Activated naive CD8-positive, alpha-beta T cell treated with anti-CD3 and anti-CD28 coated beads, Interleukin-2, amount 10 ng/mL, durations not matched to agents 7 days and 5 days (primary cell): ENCODE measurements at places on chromosomes 7 and 10. TPM values are rescaled to one million over a fixed set of nuclear protein-coding genes. Genes with fewer than 3 reads are reported as not detected.

DNA sequence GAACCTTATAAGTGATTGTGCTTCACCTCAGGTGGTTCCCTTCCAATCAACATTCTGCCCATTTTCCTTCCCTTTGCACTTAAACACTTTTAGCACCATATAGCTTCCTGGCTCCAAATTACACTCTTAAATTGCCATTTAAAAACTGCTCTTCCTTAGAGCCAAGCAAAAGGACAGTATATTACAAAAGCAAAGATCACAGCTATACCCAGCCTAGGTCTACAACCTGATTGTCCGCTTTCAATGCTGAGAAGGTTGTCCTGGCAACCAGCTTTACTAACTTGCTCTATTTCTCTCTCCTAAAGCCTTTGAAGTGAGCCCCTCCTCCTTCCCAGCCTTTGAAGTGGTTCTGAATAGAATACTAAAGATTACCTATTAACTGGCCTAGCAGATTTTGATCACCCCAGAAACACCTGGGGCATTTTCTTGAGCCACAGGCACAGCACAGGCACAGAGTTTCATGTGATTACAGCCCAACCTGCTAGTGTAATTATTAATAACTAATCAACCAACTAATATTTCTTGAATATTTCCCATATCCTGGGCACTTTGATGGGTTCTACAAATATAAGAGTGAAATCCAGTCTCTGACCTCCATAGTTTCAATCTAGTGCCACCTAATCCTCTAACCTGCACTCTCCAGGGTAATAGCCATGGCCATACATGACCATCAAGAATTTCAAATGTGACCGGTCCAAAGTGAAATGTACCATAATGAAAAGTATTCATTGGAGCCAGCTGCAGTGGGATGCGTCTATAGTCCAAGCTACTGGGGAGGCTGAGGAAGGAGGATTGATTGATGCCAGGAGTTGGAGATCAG lies 63.6 kb upstream of the TRIM24 start:
- no peak overlapping the region for H3K4me3 ChIP-seq
- no peaks in the 10 kb centered on the region for H3K36me3 ChIP-seq
- H3K27ac ChIP-seq, result no peak overlapping the region
- H3K27me3 ChIP-seq, result peaks cover 7% of the 10 kb centered on the region

DNA sequence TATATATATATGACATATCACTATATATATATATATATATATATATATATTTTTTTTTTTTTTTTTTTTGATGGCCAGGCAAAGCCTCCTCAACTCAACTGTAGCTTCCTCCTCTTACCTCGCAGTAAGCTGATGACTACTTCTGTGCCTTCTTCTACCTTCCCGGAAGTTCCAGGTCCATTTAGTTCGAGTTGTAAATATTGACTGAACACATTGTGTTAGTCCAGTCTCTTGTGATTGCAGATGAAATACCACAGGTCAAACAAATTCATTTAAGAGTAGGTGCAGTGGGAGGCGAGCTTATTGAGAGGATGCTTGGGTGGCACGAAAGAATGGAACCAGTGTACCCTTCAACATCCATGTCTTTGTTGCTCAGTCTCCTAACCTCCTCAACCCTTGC lies 144.6 kb downstream of the ST7 start:
- no peak overlapping the region for H3K4me3 ChIP-seq
- DNase-seq, result no peak

DNA sequence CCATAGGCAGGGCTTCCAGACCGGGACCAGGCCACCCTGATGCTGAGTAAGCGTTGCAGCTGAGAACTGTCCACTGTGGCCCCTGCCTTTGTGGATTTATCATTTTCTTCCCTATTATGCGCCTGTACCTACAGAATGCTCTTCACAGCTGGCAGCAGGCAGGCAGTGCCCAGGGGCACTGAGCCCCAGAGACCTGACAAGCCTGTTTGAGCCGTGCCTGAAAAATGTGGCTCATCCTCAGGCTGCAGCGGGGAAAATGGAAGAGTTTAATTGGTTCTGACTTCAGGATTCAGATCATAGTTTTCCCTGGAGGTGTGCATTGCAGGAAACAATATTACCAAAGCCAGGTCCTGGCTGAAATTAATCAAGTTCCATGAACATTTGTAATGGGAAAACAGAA lies 200.2 kb downstream of the ZNF438 start:
- peaks cover under 1% of the 10 kb centered on the region for H3K36me3 ChIP-seq
- no peaks in the 10 kb centered on the region for H3K27me3 ChIP-seq
- no peak for DNase-seq
- no peak overlapping the region for H3K27ac ChIP-seq
- no peak overlapping the region for H3K4me3 ChIP-seq
- H3K4me1 ChIP-seq, result no peaks in the 10 kb centered on the region

GRCh38 chr7:134425777-134426176 lies 33.1 kb downstream of the AKR1B1 start:
- H3K4me3 ChIP-seq, result no peak overlapping the region
- no peak overlapping the region for H3K27ac ChIP-seq
- peaks cover 9% of the 10 kb centered on the region for H3K27me3 ChIP-seq
- DNase-seq, result no peak

DNA sequence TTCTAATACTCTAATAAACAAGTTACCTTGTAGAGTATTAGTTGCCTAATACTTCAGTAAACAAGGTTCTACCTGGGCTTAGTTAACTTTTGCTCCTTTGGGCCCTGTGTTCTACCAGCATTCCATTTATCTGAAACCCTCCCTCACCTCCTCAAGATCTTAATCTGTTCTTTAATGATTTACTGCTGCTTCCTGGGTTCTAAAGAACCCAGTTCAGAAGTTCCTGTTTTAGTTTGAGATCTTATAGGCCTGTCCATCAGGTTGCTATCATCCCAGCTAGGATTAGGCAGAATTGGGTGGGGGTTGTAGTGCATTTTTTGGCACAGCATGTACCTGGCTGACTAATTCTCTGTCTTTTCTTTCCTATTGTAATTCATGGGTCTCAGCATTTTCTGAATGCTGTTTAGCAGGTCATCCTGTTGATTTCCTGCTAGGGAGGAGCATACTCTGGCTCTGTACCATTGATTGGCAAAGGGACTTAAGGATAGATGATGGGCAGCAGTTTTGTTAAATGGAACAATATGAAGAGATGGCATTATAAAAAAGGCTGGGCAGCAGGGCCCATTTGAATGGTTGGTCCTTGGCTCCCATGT lies 53.7 kb upstream of the TMEM248 start:
- no peaks in the 10 kb centered on the region for H3K4me1 ChIP-seq
- peaks cover 7% of the 10 kb centered on the region for H3K36me3 ChIP-seq
- H3K4me3 ChIP-seq, result no peak overlapping the region

GRCh38 chr7:157432541-157432956 lies 95.7 kb downstream of the DNAJB6 start:
- no peaks in the 10 kb centered on the region for H3K27me3 ChIP-seq
- peaks cover 14% of the 10 kb centered on the region for H3K4me1 ChIP-seq
- no peak overlapping the region for H3K27ac ChIP-seq
- no peaks in the 10 kb centered on the region for H3K36me3 ChIP-seq
- peak overlapping the region; percentile 40 for H3K4me3 ChIP-seq
- DNase-seq, result no peak

DNA sequence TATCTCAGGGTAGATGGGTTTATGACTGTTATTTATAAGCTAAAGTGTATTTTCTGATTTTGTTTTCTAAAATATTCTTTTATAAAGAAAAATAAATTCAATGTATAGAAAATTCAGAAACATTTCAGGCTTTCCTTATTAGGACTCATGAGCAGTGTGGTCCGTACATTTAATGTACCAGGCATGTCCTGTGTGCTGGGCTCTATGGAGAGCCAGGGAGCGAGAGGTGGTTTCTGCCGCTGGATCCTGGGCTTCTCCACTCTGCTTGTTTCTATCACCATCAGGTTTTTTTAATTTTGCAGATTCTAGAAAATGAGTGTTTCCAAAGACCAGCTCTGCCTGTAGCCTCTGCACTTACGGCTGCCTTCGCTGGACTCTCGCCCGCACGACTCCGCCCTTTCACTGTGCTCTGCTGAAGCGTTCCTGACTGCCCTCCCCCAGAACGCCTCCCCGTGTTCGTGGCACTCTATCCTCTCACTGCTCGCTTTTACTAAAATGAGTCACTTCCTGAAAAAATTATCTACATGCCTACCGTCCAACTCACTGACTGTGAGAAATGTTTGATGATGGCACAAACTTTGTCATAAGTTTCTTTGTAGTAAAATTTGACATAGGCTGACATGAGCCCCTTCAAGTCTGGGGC lies 188.5 kb downstream of the ZMYND11 start:
- no peak for DNase-seq
- H3K4me1 ChIP-seq, result peaks cover 10% of the 10 kb centered on the region
- H3K4me3 ChIP-seq, result peak overlapping the region; percentile 9
- H3K27ac ChIP-seq, result peak overlapping the region; percentile 13
- H3K27me3 ChIP-seq, result peaks cover 4% of the 10 kb centered on the region
- H3K36me3 ChIP-seq, result peaks cover 2% of the 10 kb centered on the region

DNA sequence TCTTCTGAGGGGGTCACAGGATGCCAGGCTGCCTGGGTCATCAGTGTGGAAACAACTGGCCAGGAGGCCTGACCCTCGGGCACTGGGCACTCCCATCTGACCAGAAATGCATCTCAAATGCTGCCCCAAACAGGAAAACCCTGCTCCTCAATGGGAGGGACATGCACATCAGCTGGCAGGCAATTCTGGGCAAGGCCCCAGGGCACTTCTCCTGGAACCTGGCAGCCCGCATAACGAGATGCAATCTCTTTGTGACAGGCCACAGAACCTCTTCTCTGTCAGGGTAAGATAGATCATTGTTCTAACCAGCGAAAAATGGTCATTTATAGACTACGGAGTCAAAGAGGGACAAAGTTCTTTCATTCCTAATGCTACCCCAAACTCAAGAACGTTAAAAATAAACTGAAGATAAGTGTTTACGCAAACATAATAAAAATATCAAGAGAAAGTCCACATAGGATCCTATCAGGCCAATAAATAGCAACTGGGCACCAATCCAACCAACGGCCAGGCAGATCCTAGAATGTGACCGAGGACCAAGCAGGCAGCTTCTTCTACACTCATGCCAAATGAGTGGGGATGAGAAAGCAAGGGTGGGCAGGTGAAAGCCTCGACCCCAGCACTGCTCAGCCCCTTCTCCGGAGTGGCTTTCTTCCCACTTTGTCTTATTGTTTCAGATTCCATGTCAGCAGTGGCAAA lies 212.3 kb downstream of the TCERG1L start:
- H3K4me1 ChIP-seq, result peaks cover 1% of the 10 kb centered on the region
- H3K27ac ChIP-seq, result no peak overlapping the region
- no peak overlapping the region for H3K4me3 ChIP-seq
- no peaks in the 10 kb centered on the region for H3K27me3 ChIP-seq

DNA sequence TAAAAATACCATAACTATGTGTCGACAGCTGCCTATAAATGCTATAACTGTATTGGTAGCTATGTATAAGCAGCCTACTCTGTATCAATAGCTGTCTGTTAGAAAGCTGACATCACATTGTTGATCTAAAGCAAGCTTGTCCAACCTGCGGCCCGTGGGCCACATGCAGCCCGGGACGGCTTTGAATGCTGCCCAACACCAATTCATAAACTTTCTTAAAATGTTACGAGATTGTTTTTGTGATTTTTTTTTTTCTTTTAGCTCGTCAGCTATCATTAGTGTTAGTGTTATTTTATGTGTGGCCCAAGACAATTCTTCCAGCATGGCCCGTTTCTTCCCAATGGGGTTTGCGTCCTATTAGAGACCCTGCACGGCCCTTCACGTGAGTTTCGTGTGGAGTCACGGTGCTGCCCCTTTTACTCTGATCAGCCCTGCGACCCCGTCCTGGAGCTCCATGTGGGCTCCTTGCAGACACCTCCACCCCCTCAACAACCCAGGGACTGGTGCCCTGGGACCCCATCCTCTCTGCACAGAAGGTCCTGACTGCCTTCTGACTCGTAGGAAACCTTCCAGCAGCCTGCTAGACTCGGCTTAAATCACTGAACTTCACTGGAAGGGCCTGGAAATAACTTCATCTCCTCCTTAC lies 4.5 kb upstream of the PRKAR1B start:
- H3K36me3 ChIP-seq, result peaks cover 2% of the 10 kb centered on the region
- no peak overlapping the region for H3K27ac ChIP-seq
- peaks cover 13% of the 10 kb centered on the region for H3K4me1 ChIP-seq
- no peak overlapping the region for H3K4me3 ChIP-seq
- DNase-seq, result peak; percentile 4

- peaks cover 62% of the 10 kb centered on the region for H3K27me3 ChIP-seq
- no peaks in the 10 kb centered on the region for H3K4me1 ChIP-seq
- no peak for DNase-seq
- H3K27ac ChIP-seq, result no peak overlapping the region
- H3K36me3 ChIP-seq, result no peaks in the 10 kb centered on the region
- peak overlapping the region; percentile 49 for H3K4me3 ChIP-seq
Observed at GRCh38 chr10:124091646-124092249, 1.6 kb downstream of the CHST15 start.

DNA sequence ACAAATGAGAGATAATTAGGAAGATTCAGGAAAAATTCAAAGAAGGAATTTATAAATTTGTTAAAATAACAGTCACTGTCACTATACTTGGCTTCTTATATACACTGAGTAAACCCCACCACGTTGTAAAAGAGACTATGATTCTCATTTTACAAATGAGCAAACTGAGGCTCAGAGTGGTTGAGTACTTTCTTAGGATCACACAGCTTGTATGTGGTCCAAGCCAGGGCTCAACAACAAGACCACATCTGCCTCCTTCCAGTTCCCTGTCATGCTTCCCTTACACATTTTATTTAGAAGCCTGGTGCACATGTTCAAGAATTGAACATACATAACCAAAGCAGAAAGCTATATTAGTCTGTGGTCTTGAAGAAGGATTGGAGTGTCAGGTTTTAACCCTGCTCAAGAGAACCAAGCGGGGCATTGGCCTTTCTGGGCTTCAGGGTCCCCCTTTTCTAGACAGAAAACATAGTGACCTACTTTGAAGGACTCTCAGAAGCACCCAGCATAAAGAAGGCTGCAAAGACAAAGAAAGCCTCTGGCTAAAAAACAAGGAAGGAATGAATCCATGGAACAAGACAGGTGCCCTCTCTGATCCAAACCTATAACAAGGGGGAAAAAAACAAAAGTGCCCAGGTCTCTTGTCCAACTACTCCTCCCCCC lies 846 bp downstream of the MRLN start:
- no peak for DNase-seq
- no peaks in the 10 kb centered on the region for H3K4me1 ChIP-seq
- H3K4me3 ChIP-seq, result no peak overlapping the region
- H3K27me3 ChIP-seq, result no peaks in the 10 kb centered on the region
- no peak overlapping the region for H3K27ac ChIP-seq
- no peaks in the 10 kb centered on the region for H3K36me3 ChIP-seq

The POLR2J2 gene
- total RNA-seq, result 20.8 TPM

The ELOVL3 gene
- total RNA-seq, result 0.22 TPM

The TRIM24 gene
- 22.6 TPM for total RNA-seq

The FAM25G gene
- total RNA-seq, result not detected

The HIF1AN gene
- total RNA-seq, result 52.3 TPM

The IMPDH1 gene
- 64.4 TPM for total RNA-seq

The FAM24B gene
- total RNA-seq, result 19.1 TPM

The MALSU1 gene
- total RNA-seq, result 52.8 TPM

The PCGF6 gene
- 14.7 TPM for total RNA-seq

The ZNF716 gene
- total RNA-seq, result not detected

The SOSTDC1 gene
- total RNA-seq, result not detected
